ENCODE measurements at places on chromosomes 7 and 10. TPM values are rescaled to one million over a fixed set of nuclear protein-coding genes. Genes with fewer than 3 reads are reported as not detected.

Gene ZFYVE27
- 22.6 TPM for polyA plus RNA-seq

Gene ZNRF2
- 18.0 TPM for polyA plus RNA-seq

Gene RBP4
- polyA plus RNA-seq = 0.43 TPM

Gene TRPV5
- polyA plus RNA-seq = 0.87 TPM

Gene MGMT
- polyA plus RNA-seq = 18.3 TPM

Gene ATAD1
- 68.8 TPM for polyA plus RNA-seq

Gene CYP26A1
- polyA plus RNA-seq = not detected

Gene CRPPA
- polyA plus RNA-seq = 5.2 TPM

Gene NPC1L1
- 2.5 TPM for polyA plus RNA-seq

Gene ADRB1
- 0.06 TPM for polyA plus RNA-seq

Gene CPVL
- polyA plus RNA-seq = 70.7 TPM

Gene VSTM4
- 13.4 TPM for polyA plus RNA-seq

Gene NUP205
- 72.5 TPM for polyA plus RNA-seq

Gene AP5Z1
- polyA plus RNA-seq = 19.4 TPM

Gene NPY
- 0.55 TPM for polyA plus RNA-seq
